ENCODE measurements at places on chromosomes 12 and 14.

DNA sequence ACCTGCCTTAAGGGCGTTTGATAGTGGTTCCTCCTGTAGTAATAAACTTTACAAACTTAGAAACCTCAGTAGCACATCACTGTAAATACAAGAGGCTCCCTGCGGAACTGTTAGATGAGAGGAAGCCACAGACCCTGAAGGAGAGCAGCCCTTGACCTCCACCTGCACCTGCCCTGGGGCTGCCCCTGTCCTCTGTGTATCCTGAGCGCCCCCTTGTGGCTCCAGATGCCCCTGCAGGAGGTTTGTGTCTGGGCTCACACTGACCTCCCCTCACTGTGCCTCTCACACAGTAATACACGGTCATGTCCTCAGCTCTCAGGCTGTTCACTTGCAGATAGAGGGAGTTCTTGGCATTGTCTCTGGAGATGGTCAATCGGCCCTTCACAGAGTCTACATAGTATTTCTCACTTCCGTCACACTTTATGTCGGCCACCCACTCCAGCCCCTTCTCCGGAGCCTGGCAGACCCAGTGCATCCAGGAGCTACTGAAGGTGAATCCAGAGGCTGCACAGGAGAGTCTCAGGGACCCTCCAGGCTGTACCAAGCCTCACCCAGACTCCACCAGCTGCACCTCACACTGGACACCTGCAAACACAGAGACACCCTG, 1059.8 kb downstream of the TMEM121 start:
- DNase-seq, result peak; percentile 75

GRCh38 chr12:59972905-59973304, 377.1 kb downstream of the SLC16A7 start:
- DNase-seq, result no peak

DNA sequence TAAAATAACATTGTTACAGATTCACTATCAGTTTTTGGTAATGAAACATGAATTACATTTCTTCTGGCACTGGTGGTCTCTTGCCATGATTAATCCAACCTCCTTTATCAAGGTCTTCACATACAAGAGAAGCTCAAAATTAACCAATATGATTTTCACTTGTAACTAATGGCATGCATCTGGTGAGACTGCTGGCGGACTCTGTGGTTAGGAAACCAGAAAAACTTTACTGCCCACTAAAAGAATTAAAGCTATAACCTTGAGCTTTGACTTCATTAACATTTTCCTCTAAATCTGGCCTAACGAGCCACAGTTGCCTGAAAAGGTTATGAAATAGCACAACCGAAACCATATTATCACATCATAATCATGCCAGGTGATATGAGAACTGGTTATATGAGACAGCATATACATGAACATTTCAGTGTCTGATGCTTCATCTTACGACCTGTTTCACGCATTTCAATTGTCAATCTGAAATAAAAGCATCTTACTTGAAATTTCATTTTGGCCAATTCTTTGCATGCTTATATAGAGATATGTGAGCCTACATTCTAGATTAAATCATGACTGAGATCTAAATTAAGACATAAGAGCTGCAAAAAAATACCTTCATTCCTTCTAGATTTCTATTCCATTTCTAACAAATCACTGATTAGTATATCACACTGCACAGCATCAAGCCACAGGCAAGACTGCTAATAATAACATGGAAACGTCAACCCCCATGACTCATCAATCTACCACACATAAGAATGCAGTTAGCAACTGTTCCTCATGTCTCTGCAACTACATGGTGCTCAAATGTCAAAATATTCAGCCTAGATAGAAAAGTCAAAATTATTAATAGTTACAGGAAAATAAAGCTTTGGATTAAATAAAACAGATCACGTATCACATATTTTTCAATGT, 89.3 kb downstream of the OSBPL8 start:
- no peak for DNase-seq

DNA sequence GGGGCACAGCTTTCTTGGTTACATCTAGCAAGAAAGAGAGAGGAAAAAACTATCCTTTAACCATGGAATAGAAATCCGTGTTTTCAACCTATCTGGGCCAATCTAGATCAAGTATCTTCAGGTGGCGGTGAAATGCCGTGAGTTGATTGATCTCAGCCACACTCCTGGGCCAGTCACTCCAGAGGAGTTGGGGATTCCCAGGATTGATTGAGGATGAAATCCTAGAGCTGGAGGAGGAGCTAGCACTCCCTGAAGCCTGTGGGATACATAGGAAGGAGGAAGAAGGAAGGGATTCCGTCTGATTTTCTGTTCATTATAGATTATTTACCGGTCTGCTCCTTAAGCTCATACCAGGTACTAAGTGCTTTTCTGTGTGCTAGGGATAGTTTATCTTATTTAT, 106.3 kb upstream of the ARID2 start:
- no peak for DNase-seq

GRCh38 chr14:54556535-54556934, 10.4 kb upstream of the SAMD4A start:
- no peak for DNase-seq

DNA sequence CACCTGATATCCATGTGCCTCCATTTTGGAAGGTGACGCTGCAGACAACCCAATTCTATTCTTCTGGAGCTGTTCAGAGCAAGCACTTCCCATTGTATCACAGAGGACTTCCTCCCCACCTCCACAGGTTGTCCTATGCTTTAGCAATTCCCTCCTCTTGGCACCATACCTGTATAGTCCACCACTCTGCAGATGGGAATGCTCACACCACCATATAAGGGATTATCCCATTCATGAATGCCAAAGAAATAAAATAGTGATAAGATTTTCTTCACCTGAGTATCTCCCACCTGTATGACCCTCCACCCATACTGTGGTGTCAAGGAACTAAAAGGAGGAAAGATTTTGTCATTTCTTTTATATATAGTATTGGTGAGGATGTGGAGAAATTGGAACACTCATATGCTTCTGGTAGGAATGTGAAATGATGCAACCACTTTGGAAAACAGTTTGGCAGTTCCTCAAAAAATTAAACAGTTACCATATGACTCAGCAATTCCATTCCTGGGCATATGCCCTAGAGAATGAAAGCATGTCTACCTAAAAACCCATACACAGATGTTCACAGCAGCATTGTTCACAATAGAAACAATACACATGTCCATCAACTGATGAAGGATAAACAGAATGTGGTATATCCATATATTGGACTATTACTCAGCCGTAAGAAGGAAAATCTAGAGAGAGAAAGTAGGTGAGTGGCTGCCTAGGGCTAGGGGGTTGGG, 75.2 kb downstream of the FIGNL2 start:
- DNase-seq, result no peak

GRCh38 chr14:98548071-98548686, 723.8 kb downstream of the BCL11B start:
- no peak for DNase-seq

GRCh38 chr12:113273053-113273725, 51.9 kb downstream of the TPCN1 start:
- DNase-seq, result no peak

GRCh38 chr12:69779928-69780327, 41.3 kb downstream of the RAB3IP start:
- no peak for DNase-seq

GRCh38 chr12:57693317-57693658, 644 bp upstream of the OS9 start:
- DNase-seq, result no peak

DNA sequence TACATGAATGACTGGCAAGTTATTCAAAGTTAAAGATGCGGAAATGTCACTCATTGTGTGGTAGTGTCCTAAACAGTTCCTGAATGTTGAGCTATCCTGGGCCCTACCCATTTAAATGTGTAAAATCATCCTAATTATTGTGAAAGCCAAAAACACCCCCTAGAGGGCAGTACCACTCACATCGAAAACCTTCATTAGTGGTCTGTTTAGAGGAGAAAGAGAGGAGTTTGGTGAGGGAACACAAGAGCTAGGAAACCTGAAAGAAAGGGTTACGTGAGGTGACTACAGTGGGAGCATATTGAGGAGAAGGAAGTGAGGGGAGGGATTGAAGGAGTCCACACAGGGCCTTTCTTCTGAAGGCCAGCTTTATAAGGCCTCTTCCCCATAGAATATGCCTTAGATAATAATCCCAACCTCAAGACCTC, 2.5 kb upstream of the TEP1 start:
- DNase-seq, result peak; percentile 78

DNA sequence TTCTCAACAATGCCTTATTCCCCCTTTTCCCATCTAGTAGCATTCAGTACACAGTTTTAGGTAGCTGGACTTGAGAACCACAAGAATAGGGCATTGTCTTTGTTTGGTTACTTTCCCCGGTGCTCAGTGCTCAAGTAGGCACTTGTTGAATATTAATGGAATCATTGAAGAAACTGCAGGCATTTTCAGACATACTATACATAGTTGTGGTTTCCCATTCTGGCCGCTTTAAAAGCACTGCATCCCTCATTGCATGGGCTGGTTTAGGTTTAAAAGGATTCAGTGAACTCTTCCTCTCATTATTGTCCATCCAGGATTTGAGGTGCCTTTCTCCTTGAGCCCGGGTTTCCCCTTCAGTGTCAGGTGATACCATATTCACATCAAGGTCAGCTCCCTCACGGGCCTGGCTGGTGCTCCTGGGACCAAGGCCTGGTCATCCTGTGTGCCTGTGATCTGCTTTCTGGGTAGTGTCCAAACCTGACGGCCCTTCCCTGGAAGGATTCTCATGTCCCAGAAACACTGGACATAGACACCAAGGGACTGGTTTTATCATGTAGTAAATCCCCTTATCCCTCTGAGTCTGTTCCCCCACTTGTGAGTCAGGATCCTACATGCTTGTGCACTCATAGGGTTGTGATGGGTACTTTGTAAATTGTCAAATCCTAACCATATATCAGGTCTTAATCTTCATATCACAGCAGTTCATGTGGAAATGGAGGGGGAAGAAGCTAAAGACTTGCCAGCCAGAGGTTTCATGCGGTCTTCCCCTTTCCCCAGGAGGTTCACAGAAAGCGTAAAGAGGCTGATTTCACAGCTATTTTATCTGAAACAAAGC, 7.4 kb downstream of the TCP11L2 start:
- no peak for DNase-seq

GRCh38 chr12:34289431-34290380, 267.4 kb downstream of the ALG10 start:
- DNase-seq, result no peak

Measured in natural killer cell (primary cell).